CD4-positive, alpha-beta T cell (primary cell): ENCODE measurements at places on chromosomes 7 and 10.
A peak's percentile ranks its signal among the peaks of the same experiment; 100 is the strongest.

GRCh38 chr7:2702594-2702957 is 14.6 kb downstream of the AMZ1 start:
- no peak for DNase-seq

- DNase-seq: no peak
Measured at GRCh38 chr10:50503661-50504320, 120.0 kb downstream of the SGMS1 start.

DNA sequence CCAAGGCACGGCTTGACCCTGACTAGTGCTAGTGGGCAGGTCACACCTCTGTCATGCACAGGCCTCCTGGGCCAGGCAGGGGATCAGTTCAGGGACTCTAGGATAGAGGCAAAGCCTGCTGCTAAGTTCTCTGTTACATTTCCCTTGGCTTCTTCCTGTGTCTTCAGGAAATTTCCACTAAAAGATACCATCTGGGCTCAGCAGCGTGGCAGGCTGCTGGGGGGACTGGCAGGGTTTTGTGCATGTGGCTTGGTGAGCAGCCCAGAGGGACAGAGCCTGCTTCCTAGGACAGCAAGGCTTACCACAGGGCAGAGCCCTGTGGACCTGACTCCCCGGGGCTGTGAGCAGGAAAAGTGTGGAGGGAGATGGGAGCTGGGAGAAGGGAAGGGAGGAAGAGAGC is 20.7 kb upstream of the ZNF32 start:
- DNase-seq: no peak

DNA sequence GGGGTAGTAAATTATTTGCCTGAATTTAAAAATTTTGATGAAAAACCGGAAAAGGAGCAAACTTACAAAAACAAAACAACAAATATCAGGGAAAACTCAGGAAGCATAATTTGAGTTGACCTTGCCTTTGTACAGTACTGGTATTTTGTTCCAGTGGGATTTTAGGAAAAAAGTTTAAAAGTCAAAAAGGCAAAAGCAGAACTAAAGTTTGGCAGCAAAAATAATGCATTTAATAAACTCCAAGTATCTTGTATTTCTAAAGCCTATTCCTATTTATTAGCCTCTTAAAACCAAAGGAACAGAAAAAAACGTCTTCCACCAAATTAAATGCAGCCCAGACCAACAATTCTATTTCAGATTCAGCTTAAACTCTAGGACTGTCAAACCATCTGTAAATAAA is 90.7 kb upstream of the ASAH2 start:
- no peak for DNase-seq

GRCh38 chr10:34889004-34889869 is 74.1 kb upstream of the PARD3 start:
- DNase-seq: no peak

- peak; percentile 13 for DNase-seq
Measured at GRCh38 chr10:118595598-118596425, at the start of gene PRLHR. Gene PRLHR (minus strand): TSS chr10:118595648. CDS start chr10:118595244, 404 bp downstream.

GRCh38 chr7:78769481-78770101 is 683.9 kb downstream of the MAGI2 start:
- no peak for DNase-seq

- DNase-seq: no peak
Measured at GRCh38 chr7:88191911-88192310, 27.9 kb downstream of the SRI start.

DNA sequence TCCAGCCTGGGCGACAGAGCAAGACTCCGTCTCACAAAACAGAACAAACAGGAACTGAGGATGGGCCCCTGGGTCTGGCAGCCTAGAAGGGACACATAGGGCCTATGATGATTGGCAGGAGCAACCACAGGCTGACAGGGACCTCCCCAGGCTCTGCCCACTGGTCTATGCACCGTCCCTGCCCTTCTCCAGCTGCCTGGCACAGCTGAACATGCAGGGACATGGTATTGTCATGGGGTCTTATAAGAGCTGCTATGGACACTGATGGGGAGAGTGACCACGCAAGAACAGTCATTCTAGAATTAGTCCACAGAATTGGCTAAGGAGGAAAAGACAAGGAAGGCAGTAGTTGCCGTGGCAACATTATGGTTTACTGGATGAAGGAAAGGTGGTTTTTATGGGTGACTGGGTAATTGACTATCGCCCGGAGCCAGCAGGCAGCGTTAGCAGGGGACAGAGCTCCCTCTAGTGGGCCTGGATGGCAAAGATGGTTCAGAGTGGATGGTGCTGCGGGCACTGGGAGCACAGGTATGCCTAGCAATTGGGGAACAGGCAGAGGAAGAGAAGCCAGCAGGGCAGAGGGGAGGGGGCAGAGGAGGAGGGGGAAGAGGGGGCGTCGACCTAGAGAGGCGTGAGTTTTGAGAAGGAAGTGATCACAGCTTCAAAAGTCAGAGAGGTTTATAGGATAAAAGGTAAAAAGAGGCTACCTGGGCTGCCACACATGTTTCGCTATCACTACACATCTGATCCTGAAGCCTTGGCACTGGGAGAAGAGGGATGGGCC is 7.8 kb upstream of the TRIM56 start:
- peak; percentile 75 for DNase-seq

GRCh38 chr10:109480836-109481235 is 442.5 kb downstream of the XPNPEP1 start:
- no peak for DNase-seq

- no peak for DNase-seq
Measured at GRCh38 chr10:18501629-18502028, 149.8 kb downstream of the NSUN6 start.

DNA sequence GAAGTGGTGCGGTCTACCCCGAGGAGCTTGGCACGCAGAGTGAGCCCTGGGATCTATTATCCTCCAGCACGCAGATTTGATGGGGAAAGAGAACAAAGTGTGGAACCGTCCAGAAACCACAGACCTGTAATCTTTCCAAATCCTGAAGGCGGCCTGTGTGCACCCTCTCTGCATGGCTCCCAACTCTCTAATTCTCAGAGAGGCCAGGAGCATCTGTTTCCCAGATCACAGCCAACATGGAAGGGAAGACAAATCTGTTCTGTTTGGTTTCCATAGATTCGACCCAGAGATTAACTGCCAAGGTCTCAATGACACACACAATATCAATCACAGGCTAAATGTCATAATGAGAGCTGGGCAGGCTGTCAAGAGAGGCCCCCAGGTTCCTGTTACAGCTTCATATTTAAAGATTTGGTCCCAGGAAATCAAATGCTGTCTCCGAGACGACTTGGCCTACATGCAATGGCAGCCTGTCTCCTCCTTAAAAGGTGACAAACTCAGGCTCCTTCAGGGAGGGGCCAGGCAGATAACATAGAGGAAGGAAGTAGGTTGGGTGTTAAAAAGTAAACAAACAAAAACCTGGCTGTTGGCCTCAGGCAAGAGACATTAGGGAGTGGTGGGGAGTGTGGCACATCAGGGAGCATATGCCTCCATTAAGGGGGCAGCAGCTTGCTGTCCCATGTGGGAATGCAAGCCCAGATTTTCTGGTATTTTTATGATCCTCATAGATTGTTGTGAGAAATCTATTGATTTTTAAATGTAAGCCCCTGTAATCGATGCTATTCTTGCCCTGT is 48.8 kb upstream of the SAMD8 start:
- DNase-seq: no peak

- no peak for DNase-seq
Measured at GRCh38 chr7:118011652-118012051, 138.4 kb upstream of the CTTNBP2 start.

DNA sequence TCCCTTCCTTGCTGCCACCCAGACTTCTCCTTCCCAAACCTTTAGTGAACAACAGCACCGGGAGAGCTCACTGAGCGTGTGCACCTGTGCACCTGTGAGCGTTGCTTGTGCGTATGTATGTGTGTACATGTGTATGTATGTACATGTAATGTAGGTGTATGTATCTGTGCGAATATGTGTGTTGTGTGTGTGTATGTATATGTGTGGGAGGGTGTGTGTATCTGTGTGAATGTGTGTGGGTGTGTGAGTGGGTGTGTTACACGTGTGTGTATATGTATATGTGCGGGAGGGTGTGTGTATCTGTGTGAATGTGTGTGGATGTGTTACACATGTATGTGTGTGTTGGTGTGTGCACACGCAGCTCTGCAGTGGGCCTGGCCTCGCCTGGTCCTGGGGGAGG is 44.5 kb upstream of the DNAJB6 start:
- DNase-seq: no peak

DNA sequence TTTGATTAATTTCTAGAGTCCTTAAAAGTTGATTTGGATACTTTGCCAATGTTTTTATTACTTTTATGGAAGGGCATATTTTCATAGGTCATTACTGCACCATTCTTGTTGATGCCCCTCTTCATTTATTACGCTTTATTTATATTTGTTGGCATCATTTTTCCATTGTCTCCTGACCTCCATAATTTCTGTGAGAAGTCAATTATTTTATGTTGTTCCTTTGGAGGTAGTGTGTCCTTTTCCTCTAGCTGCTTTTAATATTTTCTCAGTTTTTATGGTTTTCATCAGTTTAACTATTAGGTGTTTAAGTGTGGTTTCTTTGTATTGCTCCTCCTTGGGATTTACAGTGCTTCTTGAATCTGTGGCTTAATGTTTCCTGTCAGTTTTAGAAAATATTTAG is 134.9 kb downstream of the SAMD9 start:
- no peak for DNase-seq

DNA sequence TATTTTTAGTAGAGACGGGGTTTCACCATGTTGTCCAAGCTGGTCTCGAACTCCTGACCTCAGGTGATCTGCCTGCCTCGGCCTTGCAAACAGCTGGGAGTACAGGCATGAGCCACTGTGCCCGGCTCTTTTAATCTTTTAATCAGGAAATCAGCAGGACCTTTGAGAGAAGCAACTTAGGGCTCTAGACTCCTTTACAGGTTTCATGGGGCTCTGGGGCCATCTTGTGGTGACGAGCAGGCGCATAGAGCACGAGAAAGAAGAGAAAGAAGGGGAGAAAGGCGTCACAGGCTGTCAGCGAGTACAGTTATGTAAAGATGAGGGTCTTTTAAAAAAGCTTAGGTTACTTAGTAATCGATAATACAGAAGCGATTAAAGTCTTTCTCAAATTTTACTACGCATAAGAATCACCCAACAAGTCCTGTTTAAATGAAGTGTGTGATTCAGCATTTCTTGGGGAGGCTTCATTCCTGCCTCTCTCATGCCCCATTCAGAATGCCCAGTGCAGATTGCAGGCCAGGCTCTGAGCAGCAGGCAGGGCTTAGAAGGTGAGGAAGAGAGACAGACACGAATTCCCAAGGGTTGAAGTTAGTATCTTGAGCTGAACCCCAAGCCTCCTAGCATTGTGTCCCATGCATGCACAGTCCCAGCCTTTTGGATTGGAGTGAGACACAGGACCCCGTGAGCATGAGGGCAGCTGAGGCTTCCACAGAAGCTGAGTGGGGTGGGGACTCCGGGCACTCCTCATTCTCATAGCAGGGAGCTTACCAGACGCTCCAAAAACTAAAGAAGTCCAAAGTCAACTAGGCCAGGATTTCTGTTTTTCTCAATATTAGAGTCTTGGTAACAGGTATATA is 23.6 kb upstream of the PFKP start:
- peak; percentile 52 for DNase-seq

DNA sequence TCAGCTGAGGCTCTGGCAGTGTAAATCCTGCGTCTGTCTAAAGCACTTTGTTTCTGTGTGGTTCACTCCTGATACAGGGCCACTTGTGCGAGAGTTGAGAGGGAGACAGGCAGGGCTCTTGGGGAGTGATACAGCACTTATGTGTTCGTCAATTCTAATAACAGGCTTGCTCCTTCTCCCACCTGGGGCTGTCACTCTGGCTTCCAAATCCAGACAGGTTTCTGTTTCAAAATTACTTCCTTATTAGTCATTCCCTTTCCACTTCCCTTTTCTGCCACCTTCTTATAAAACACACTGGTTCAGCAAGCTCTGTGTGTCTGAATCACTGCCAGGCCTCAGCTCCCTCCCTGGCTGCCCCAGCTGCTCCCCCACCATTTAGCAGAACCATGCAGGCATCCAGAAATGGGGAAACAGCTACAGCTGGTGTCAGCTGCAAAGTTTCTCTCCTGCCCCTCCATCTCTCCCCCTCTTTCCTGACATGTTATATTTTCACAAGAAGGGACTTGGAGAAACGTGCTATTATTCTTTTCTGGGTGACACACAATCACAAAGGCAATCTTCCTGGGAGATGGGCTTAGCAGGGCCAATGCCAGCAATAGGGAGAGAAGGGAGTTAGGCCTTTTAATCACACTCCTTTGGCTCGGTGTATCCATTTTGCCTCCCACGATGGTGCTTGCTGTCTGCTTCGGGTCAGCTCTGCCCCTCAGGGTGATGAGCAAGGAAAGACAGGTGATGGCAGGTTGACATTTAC is 58.4 kb upstream of the ZNRF2 start:
- no peak for DNase-seq
